ENCODE measurements at places on chromosomes 1 and 21. TPM values are rescaled to one million over a fixed set of nuclear protein-coding genes. Genes with fewer than 3 reads are reported as not detected.

DNA sequence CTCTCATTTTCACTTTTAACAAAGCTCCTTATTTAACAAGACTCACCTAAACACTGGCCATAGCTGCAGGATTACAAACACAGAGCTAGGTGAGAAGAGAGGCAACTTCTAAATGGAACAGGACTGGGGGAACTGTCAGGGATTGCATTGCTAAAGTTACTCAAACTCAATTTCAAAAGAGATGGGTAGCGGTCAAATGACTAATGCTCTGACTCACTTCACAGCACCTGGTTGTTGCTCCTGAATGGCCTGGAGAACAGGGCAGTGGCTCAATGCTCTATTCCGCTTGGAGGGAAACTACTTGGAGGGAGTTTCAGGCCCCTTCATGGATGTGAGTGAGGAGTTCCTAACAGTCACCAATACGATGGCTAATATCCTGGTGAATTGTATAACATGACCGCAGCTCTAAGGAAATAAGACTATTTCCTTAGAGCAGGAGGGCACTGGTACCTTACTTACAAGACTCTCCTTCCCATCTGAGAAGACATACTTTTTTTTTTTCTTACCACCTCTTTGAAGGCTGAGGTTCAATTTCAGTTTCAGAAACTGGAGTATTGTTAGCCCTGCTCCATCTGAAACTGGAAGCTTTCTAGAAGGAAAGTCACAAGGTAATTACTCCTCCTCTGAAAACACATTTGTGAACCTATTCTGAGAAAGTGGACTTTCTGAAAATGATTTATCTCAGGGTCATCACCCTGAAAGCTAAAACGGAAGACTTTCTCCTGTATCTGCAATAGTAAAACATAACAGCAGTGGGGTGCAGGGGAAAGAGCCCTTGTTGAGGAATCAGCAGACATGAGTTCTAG lies 9.5 kb downstream of the DPT start:
- no peak for DNase-seq

GRCh38 chr1:96660503-96660902 lies 61.1 kb upstream of the PTBP2 start:
- DNase-seq, result no peak

GRCh38 chr1:27588256-27589232 lies 15.4 kb downstream of the AHDC1 start:
- no peak for DNase-seq

DNA sequence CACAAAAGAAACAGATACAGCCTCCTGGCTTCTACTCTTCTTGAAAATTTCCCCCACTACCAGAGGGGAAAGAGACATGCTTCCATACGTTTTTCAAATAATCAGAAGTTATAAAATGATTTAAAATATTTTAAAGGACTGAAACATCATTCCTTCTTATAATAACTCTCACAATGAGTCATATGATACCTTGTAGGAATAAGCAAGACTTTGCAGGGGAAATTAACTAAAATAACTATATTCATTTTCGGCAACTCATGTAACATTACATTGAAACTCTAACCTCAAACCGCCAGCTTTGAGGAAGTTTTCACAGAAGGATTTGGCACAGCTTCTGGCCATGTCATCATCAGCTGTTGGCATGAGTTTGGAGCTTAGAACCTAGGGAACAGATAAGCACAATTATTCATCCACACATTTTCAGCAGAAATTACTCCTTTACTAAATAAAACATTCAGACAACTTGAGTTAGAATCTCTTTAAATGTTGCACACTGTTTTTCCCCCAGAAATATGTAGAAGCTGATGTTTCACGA lies 85.9 kb downstream of the USP24 start:
- DNase-seq, result no peak

GRCh38 chr1:8165595-8166360 lies 139.7 kb upstream of the ERRFI1 start:
- DNase-seq, result no peak

DNA sequence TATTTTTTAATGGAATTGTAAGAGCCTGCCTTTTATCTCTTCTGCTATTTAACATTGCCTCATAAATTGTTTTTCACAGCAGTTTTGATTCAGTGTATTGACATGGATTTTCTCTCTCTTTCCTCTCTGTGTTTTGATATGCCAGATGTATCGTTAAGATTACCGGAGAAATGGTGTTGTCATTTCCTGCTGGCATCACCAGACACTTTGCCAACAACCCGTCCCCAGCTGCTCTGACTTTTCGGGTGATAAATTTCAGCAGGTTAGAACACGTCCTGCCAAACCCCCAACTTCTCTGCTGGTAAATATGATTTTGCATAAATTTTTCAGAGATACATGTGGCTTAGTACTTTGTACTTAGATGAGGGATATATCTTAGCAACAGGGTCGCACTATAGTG lies 23.1 kb upstream of the DYNLT5 start:
- DNase-seq, result no peak

GRCh38 chr1:151611832-151612500 lies at the start of gene SNX27:
Gene SNX27 (plus strand): TSS chr1:151612050. CDS start chr1:151612202, 152 bp downstream.
- DNase-seq, result peak; percentile 94

DNA sequence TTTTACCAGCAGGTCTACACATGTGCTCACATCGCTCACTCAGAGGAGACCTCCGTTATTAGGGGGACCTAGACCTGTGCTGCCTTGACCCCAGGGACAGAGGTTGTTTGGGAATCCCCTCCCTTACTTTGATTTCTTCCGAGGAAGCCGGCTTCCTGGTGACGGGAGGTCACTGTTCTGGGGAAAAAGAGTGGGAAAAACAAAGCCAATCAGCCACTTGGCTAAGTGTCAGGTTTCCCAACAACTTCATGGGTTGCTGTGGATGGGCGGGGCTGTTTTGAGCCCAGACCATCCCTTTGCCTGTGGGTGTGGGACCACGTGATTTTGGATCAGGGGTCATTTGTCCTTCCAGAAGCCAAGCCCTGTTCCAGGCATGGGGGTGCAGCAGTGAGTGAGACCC lies 7.1 kb upstream of the KCNAB2 start:
- DNase-seq, result no peak

- DNase-seq, result peak; percentile 83
These were observed 68.1 kb downstream of the URB2 start for GRCh38 chr1:229694053-229694693.

GRCh38 chr1:209704584-209704983 lies at the start of gene HSD11B1:
Gene HSD11B1 (plus strand): TSS chr1:209704846. CDS start chr1:209704943, 97 bp downstream.
- DNase-seq, result peak; percentile 71

GRCh38 chr1:176896216-176896615 lies 268.3 kb downstream of the ASTN1 start:
- no peak for DNase-seq

- DNase-seq, result no peak
These were observed 50.3 kb upstream of the LRRC8C start for GRCh38 chr1:89582571-89582970.

- no peak for DNase-seq
These were observed 537.4 kb upstream of the ZRANB2 start for GRCh38 chr1:71618191-71618590.

DNA sequence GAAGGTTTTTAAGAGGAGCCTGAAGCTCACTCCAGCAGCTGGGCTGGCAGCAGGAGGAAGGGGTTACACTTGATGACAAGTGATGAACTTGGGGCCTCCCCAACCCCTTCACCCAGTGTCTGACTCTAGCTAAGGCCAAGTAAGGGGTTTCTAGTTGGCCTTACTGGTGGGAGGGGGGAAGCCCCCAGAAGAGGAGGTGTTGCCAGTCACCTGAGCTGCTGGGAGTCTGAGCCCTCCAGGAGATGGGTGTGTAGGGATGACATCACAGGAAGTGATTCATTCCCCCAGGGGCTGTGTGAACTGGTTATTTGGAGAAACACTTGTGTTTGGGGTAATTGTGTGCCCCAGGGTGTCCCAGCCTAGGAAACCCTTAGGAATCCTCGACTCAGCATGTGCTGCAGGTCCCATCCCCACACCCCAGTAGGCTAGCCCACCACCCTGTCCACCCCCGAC lies 3.1 kb downstream of the PADI1 start:
- DNase-seq, result no peak

GRCh38 chr21:19540287-19540686 lies 1136.7 kb upstream of the TMPRSS15 start:
- no peak for DNase-seq

DNA sequence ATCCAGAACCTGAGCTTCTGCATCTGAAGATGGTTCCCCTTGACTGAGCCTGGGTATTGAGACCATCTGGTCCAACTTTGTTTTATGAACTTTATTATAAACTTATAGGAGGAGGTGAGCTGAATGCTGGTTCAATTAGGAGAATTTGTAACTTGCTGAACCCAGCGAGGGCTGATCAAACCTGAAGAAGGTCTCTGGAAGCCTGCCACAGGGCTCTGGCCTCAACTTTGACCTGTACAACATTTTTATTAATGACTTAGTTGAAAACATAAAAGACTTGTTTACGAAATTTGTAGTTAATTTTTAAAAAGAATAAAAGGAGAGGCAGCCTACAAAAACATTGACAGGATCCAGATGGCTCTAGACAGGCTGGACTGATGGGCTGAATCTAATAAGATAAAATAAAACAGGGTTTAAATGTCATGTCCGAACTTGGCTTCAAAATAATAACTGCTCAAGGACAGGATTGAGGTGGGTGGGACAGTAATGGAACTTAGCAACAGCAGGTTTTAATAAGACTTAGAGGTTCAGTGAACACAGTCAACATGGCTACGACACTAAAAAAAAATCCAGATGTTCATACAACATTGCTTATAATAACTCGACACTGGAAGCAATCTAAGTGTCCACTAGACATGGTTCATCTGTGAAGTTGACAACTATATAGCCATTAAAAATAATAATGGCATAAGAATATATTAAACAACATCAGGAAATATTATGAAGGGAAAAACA lies 53.4 kb upstream of the GJB5 start:
- DNase-seq, result no peak

DNA sequence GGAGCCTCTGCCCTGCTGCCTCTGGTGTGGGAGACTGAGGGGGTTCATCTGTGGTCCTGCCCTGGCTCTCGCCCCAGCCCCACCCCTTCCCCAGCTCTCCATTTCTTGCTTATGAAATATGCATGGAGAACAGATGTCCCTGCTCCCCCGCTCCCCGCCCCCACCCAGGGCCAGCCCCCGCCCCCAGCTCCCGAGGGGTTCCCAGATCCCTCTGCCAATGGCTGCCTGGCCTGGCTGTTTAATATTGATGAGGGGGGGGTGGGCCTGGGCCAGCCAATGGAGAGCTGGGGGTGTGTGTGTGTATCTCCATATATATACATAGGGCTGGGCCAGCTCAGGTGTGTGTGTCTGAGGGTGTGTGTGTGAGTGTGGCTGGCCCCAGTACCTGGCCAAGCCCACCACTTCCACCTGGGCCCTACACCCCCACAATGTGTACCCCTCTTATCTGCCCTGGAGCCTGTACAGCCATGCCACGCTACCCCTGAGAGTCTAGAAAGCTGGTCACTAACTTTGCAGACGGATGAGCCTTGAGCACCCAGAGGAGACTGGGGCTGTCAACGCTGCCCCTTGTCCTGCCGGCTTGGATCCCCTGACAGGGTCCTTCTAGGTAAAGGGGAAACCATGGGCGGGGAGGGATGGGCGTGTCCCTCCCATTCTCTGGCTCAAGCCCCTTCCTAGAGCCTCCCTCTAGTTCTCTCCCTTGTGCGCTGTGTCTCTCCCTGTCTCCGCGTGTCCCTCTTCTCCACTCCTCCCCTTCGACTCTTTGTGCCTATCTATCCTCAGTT lies at the start of gene NHLH1:
Gene NHLH1, plus strand, starts transcription at position 341 of the 785 bp plus-strand sequence. CDS start 3,661 bp downstream, outside the sequence.
- DNase-seq, result no peak

GRCh38 chr1:161427733-161428516 lies 60.2 kb upstream of the CFAP126 start:
- no peak for DNase-seq

DNA sequence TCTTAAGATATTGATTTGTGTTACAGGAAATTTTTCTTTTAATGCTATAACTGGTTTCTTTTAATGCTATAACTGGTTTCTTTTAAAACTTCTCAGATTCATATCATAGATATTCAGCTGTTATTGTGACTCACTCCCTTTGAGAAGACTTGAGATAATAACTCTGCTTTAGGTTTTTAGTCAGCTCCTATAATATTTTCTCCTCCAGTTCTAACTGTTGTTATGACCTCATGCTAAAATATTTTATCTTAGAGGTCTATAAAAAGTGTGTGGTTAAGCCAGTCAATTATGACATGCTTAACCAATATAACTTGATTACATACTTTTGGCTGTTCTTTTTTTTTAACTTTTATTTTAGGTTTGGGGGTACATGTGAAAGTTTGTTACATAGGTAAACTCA lies 280.2 kb downstream of the PTGER3 start:
- no peak for DNase-seq

- peak; percentile 76 for DNase-seq
These were observed at the start of gene ATPAF1 for GRCh38 chr1:46667782-46668760. Gene ATPAF1 (minus strand): TSS chr1:46668364. CDS start chr1:46668322, 42 bp downstream.

- peak; percentile 41 for DNase-seq
These were observed 24.0 kb downstream of the ABCA4 start for GRCh38 chr1:94096797-94097549.

The FBXO2 gene
- 1.9 TPM for total RNA-seq

The CFHR4 gene
- total RNA-seq, result not detected

The AGMAT gene
- total RNA-seq, result not detected

The EDN2 gene
- 0.47 TPM for total RNA-seq

The ARHGEF11 gene
- total RNA-seq, result 29.1 TPM

The NIBAN1 gene
- 248 TPM for total RNA-seq

The KCNQ4 gene
- total RNA-seq, result 1.5 TPM
